ENCODE measurements at places on chromosomes 11 and 22.

DNA sequence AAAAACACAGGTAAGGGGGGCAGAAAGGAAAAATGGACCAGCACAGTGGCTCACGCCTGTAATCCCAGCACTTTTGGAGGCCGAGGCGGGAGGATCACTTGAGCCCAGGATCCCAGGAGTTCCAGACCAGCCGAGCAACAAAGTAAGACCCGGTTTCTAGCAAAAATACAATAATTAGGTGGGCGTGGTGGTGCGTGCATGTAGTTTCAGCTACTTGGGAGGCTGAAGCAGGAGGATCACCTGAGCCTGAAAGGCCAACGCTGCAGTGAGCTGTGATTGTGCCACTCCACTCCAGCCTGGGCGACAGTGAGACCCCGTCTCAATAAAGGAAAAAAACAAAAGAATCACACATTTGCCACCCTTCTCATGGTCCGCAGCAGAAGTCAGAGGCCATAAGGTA, 519.4 kb downstream of the BRD1 start:
- no peak for DNase-seq

DNA sequence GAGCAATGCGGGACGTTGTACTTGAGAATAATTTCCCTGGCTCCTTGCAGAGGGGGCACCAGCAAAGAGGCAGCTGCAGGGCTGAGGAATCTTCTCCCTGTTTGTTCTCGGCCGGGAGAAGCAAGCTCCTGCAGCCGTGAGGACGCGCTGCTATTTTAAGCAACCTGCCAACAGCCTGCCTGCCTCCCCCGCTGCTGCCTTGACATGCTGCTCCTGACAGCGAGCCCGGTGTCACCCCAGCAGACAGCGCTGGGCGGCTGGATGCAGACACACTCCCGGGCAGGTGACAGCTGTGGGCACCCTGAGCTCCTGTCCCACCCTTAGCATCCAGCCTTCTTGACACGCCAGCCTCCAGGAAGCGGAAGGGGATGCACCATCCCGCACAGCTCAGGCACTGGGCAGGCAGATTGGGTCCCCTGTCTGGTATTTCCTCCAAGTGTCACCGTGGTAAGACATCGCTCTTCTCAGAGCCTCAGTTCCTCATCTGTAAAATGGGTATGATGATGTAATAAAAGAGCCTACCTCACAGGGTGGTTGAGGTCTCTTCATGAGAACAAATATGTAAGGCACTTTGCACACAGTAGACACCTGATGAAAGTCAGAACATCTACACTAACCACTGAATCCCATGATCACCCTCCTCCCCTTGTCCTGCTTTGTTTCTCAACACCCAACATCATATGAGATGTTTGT, 530.6 kb downstream of the MN1 start:
- no peak for DNase-seq

GRCh38 chr11:73257342-73258103, 14.6 kb upstream of the P2RY6 start:
- DNase-seq, result no peak

DNA sequence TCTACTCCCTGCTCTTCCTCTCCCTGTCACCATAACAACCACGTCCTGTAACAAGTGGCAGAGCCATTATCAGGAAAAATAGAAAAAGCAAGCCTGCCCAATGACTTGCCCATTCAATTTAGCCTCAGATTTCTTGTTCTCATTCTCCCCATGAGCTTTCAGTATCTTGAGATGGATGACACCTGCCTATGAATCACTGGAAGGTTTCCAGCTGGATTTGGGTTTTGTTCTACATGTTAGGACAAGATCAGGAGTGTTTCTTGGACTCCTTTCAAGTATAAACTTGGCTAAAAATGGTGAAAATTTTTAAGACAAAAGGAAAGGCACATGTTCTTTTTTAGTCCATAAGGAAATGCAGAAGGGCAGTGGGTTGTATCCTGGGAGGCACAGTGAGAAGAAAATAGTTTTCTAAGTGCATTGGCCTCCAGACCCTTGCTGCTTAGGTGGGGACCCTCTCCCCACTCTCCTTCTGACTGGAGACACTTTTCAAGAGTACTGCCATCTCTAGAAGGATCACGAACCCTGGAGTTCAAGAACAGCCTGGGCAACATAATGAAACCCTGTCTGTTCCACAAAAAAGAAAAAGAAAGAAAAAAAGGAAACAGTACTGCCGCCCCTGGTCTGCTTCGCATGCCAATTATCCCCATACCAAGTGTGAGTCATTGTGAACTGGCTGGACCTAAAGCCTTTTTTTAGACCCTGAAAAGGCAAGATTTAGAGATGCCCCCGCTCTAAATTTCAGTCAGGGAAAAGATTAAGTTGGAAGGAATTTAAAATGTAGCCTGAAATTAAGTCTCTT, 51.0 kb downstream of the MTNR1B start:
- DNase-seq, result no peak

DNA sequence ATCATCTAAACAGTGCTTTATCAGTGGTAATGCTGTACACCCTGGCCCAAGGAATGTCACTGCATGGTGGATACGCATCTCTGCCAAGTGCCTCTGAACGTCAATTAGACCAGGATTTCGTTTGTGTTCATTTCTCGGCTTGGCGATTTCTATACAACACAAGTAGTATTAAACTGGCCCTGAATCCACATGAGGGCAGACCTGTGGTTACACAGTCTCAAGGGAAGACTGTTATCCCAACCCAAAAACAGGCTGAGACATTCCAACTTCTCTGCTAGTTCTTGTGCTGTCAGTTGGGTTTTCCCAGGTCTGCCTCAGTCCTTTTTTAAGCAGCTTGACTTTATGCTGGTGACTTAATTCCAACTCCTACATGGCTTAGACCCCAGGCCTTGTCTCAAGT, 58.1 kb downstream of the HIRA start:
- no peak for DNase-seq

- DNase-seq, result no peak
Observed at GRCh38 chr11:82792822-82793569, 59.3 kb upstream of the FAM181B start.

- no peak for DNase-seq
Observed at GRCh38 chr11:13666708-13667107, 1.8 kb upstream of the FAR1 start.

DNA sequence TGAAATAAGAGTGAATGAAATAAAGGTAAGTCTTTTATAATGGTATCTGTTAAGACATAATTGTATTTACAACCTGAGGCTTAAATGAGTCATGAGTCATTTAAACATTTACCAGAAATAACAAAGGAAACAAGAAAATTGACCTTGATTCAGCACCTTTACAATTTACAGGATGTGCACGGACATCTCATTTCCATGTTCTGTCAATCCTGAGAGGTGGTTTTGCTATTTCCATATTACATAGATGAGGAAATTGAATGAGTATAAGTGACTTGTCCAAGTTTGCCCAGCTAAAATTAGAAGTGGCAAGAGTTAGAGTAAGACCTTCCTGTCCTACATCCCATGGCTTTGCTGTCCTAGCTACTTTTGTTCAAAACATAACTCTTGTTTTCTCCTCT, 89.1 kb downstream of the TRIM44 start:
- no peak for DNase-seq

Measured in stimulated activated CD8-positive, alpha-beta memory T cell treated with anti-CD3 and anti-CD28 coated beads, Interleukin-7, amount 100 ng/mL, for 24 hours (primary cell).